ENCODE measurements at places on chromosomes 16 and 17.

- no peak for DNase-seq
Measured at GRCh38 chr16:67782567-67783352, 23.6 kb downstream of the RANBP10 start.

DNA sequence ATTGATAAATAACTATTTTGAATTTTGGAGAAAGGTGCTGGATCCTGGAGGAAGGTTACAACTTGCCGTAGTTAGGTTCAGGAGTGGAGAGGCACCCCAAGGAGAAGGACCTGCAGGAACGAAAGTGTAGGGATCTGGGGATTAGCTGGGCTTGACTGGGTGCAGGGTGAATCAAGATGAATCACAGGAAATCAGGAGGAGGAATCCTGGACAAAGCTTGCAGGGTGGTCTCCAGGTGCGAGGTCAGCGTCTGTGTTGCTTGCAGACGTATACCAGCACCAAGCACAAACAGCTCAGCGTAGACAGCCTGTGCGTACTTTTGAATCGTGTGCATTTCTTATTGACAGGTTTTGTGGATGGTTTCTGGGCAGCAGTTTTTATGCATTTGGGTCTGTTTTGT, 144.3 kb downstream of the MSI2 start:
- DNase-seq = no peak

DNA sequence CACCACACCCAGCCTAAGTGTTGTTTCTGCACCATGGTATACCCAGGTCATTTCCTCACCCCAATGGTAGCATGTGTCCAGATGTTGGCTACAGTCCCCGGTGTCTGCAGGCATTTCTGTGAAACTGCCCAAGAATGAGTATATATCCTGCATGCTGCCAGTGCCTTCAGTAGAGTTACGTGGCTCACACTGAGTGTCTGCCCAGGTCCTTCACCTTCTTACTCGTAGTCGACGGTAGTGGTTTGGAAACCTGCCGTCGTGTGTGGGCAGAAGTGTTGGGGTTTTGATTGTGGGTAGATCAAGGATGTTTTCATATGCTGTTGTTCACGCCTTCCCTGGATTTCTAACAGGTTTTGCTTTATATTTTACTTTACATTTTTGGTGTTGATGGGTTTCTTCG, 16.8 kb downstream of the TCF25 start:
- no peak for DNase-seq

GRCh38 chr16:4011225-4011939, 104.9 kb downstream of the ADCY9 start:
- DNase-seq = no peak

- no peak for DNase-seq
Measured at GRCh38 chr17:57859601-57860413, 10.0 kb upstream of the MRPS23 start.

- DNase-seq = no peak
Measured at GRCh38 chr17:62091804-62092203, 26.7 kb upstream of the MED13 start.

DNA sequence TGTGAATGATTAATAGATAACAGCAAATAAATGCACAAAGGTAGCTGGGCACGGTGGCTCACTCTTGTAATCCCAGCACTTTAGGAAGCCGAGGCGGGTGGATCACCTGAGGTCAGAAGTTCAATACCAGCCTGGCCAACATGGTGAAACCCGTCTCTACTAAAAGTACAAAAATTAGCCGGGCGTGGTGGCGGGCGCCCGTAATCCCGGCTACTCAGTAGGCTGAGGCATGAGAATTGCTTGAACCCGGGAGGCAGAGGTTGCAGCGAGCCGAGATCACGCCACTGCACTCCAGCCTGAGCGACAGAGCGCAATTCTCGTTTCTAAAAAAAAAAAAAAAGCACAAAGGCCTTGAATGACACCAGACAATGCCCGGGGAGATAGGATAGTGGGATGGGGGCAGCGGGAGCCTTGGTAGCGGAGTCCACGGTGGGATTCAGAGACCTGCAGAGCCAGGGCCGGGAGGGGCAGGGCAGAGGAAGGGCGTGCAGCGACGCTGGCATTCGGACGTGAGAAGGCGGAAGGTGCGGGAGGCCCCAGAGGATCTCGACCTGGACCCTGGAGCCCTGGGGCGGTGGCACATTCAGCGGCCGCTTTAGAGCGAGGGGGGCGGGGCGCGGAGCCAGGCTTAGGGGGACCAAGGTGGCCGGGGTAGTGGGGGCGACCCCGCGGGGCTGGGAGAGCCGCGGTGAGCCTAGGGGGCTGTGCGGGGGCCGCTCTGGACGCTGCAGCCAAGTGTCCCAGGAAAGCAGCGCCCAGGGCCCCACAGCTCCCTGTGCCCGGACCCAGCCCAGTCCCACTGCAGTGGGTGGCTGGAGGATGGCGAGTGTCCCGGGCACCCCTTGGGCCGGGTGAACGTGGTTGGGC, 999 bp upstream of the FLYWCH2 start:
- DNase-seq = no peak

DNA sequence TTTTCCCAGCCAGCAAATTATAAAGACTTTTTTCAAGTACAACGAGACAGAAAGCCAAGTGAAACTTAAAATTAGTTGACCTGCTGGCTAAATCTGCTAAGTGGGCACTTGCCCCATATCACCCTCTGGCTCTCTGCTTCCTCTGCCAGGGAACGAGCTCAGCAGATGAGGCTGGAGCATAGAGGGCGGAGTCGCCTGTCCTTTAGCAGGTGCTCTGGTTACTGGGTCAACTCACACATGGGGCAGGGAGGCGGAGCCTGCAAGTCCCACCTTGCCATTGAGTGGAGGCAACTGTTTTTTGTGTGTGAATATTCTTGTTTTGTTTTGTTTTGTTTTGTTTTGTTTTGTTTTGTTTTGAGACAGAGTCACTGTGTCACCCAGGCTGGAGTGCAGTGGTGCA, 62.5 kb downstream of the EMP2 start:
- DNase-seq = no peak

DNA sequence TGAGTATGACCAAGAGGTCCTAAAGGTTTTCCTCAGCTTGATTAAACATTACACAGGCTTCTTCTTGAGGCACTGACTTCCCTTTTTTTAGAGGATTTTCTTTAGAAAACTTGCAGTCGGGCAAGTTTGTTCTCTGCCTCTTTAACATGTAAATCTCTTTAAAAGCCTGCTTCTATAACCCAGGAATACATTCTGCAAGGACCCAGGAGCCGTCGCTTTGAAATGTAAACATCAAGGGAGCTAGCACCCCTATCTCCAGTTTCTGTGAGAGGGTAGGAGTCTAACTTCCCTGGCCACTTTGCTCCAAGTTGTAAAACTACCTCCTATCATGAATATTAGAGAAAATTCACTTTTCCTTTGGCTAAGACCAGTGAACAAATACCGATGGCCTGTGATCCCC, 201.5 kb upstream of the CPHXL start:
- DNase-seq = no peak

- DNase-seq = no peak
Measured at GRCh38 chr17:77507111-77507885, 366.5 kb downstream of the SEC14L1 start.

GRCh38 chr17:50425682-50426471, at the start of gene ACSF2:
ACSF2 (plus strand) TSS chr17:50426218; CDS start chr17:50426262, 44 bp downstream.
- no peak for DNase-seq

DNA sequence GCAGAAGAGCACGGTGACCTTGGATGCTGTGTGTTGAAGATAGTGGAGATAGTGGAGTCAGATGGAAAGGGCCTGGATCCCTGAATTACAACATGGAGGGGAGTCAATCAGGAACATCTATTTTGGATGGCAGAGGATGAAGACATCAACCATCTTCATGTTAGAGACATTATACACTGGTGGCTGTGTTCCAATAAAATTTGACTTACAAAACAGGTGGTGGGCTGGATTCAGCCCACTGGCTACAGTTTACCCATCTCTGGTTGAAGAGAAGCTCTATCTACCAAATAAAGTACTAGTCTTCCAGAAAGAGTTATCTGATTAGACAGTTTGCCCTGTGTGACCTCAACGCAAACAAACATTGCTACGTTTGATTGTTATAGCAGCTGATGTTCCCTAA, 247.2 kb downstream of the XYLT1 start:
- DNase-seq = no peak

GRCh38 chr16:28311913-28312312, 19.6 kb downstream of the SBK1 start:
- DNase-seq = no peak

DNA sequence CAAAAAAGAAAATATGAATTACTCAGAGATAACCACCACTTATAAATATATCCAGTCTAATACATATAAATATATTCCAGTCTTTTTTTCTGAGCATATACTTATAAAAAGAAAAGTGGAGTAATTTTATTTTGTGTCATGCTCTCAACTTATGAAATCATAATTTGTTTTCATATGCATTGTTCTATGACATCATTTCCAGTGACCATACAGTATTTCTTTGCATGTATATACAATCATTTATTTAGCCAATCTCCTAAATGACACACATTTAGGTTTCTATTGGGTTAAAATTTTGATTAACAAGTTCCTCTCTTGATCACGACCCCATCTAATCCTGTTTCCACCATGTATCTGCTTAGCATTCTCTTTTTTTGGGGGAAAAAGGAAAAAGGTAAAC, 16.4 kb upstream of the NDEL1 start:
- no peak for DNase-seq

DNA sequence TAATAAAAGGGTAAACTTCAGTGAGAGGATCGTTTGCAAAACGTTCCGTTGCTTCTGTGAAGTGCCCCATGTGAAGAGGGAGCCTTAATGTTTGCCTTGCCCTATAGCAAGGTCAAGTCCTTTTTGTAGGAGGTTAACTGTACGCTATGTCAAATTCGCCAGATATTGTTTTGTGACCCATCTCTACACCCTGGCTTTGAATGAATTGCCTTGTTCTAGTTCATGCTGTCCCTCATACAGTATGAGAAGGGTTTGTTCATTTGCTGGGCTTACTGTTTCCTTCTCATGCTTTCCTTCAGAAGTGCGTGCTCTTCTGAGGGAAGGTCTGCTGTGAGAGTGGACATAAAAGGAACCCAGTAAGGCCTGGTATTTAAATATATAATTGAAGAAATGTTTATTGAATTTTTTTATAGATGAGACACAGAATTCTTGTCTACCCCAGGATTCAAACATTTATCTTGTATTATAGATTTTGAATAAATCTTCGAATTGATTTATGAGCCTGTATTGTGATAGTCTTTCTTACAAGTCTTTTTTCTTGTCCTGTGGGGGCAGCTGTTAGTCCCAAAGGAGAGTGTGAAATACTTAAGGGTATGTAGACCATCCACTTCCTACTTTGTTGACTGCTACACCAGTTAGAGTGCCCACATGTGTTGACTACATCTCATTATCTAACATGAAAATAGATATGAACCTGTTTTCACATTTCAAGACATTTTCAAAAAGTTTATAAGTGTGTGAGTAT, 1.7 kb downstream of the MAP3K3 start:
- DNase-seq = no peak

GRCh38 chr16:1946495-1947368, 3.7 kb upstream of the MSRB1 start:
- DNase-seq = no peak

GRCh38 chr17:2929881-2930533, 133.4 kb downstream of the OR1D5 start:
- no peak for DNase-seq

DNA sequence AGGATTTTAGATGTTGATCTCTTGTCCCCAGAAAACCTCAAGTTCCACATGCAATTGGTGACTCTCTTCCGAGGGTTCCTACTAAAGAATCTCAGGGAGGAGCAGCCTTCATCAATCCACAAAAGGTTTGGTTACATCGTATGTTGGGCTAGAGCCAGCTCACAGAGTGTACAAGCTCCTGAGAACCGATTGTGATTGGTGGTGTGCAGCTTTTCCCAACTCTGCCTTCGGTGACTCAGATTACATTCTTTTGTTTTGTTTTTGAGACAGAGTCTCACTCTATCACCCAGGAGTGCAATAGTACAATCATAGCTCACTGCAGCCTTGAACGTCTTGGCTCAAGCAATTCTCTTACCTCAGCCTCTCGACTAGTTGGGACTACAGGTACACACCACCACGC, 172.4 kb downstream of the PMP22 start:
- no peak for DNase-seq

DNA sequence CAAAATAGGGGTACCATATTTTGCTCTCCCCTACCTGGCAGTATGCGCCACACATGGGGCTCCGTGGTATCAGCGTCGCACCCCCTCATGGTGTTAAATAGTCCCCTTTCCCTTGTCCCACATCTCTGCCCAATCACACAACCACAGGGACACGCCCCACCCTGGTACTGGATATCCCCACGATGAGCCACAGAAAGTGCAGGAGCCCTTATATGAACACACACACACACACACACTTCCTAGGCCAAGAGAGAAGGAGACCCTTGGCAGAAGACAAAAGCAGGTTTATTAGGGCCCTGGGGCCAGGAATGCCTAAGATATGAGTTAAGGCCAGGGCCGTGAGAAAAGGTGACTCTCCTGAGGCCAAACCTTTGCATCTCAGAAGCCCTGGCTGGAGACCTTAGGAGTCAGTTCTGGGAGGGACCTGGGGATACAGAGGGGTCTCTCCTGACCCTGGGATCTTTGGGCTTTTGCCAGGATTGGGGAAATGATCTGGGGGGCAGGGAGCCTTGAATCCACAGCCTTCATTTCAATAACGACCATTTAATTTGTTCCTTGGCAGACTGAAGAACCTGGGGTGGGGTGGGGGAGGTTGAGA, 11.6 kb downstream of the COPZ2 start:
- no peak for DNase-seq

DNA sequence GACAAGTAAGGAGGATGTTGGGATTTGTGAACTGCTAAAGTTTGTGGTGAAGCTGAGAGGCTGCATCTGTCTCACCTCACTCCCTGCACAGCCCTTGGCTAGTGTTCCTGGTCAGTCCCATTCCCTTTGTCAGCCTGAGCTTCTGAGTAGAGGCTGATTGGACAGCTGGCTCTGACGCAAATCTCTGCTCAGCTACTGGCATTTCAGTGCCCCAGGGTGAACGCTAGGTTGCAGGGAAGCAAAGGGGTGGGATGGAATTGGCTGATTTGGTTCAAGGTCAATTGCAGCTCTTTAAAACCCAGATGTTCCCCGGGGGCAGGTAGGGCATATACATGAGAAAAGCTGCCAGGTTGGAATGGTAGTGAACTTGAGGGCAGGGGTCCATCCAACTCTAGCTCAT, 23.1 kb upstream of the CNOT1 start:
- no peak for DNase-seq

- no peak for DNase-seq
Measured at GRCh38 chr17:19978209-19978802, 678 bp upstream of the AKAP10 start.

GRCh38 chr17:9818760-9819159, 3.1 kb downstream of the GSG1L2 start:
- DNase-seq = no peak

GRCh38 chr17:51487947-51488346, 227.6 kb downstream of the UTP18 start:
- no peak for DNase-seq
